ENCODE measurements at places on chromosomes 11 and 22.
A peak's percentile ranks its signal among the peaks of the same experiment; 100 is the strongest.

GRCh38 chr11:75474240-75474639 lies 41.2 kb upstream of the KLHL35 start:
- DNase-seq: no peak

DNA sequence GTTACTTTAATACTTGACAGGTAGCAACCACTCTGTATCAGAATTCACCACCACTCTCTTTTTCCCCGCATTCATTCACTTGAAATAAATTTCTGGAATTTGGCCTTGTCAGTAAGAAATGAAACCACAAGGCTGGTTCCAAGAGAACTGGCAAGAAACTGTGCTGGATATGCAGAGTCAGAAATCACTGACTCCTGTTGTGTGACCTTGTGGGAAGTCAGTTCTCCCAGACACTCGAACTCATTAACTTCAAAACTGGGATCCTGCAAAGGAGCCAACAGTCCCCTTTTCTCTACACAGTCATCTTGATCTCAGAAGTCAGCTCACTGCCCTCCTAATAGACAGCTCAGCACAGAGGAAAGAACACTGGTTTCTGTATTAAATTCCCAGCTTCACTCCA lies 142.7 kb downstream of the LRRC4C start:
- no peak for DNase-seq

- no peak for DNase-seq
Measured at GRCh38 chr11:27108809-27109208, 68.2 kb downstream of the BBOX1 start.

- DNase-seq: peak; percentile 23
Measured at GRCh38 chr11:9015677-9016076, 11.9 kb upstream of the NRIP3 start.

- DNase-seq: no peak
Measured at GRCh38 chr11:97937501-97937900, 1083.2 kb upstream of the CNTN5 start.

GRCh38 chr22:49790912-49791311 lies 36.8 kb downstream of the BRD1 start:
- DNase-seq: no peak

GRCh38 chr11:64121663-64122410 lies 44.1 kb downstream of the MACROD1 start:
- DNase-seq: no peak
